ENCODE measurements at places on chromosomes 13 and 19. TPM values are rescaled to one million over a fixed set of nuclear protein-coding genes. Genes with fewer than 3 reads are reported as not detected.

Gene KLK7
- total RNA-seq, result 1.0 TPM

- no peaks in the 10 kb centered on the region for H3K27me3 ChIP-seq
- no peak overlapping the region for H3K4me3 ChIP-seq
- H3K27ac ChIP-seq, result no peak overlapping the region
- no peaks in the 10 kb centered on the region for H3K36me3 ChIP-seq
- no peaks in the 10 kb centered on the region for H3K4me1 ChIP-seq
Measured at GRCh38 chr13:96540670-96541069, 450.8 kb downstream of the HS6ST3 start.

DNA sequence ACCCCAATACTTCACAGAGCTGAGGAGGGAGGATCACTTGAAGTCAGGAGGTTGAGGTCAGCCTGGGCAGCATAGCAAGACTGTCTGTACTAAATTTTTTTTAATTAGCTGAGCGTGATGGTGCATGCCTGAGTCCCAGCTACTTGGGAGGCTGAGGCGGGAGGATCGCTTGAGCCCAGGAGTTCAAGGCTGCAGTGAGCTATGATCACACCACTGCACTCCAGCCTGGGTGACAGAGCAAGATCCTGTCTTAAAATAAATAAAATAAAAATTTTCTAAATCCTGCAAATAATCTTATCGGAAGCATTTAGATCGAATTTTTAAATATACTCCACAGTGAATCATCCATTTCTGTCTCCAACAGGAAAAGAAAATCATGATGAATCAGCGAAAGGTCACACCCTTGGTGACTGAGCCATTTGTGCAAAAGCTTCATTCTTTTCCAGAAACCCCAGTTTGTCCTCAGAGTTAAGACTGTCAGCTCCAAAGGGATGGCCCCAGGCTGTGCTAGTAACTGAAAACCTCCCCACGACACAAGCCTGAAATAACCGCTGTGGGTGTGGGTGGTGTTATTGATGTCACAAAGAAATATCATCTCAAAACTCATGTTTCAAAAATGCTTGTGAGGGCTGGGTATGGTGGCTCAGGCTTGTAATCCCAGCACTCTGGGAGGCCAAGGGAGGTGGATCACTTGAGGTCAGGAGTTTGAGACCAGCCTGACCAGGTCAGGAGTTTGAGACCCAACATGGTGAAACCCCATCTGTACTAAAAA, 167.6 kb downstream of the PTPRS start:
- H3K27ac ChIP-seq, result no peak overlapping the region
- no peaks in the 10 kb centered on the region for H3K4me1 ChIP-seq
- no peak for DNase-seq
- H3K27me3 ChIP-seq, result no peaks in the 10 kb centered on the region
- H3K36me3 ChIP-seq, result no peaks in the 10 kb centered on the region

- H3K36me3 ChIP-seq, result no peaks in the 10 kb centered on the region
- H3K27ac ChIP-seq, result no peak overlapping the region
- no peak overlapping the region for H3K4me3 ChIP-seq
- no peak for DNase-seq
- H3K4me1 ChIP-seq, result no peaks in the 10 kb centered on the region
Measured at GRCh38 chr13:112226320-112227002, 149.7 kb upstream of the SPACA7 start.

Gene ZNF441
- 19.3 TPM for total RNA-seq

Gene GRIN2D
- 0.54 TPM for total RNA-seq

- DNase-seq, result no peak
- H3K27ac ChIP-seq, result no peak overlapping the region
- H3K36me3 ChIP-seq, result no peaks in the 10 kb centered on the region
- no peaks in the 10 kb centered on the region for H3K4me1 ChIP-seq
- no peaks in the 10 kb centered on the region for H3K27me3 ChIP-seq
Measured at GRCh38 chr13:63436325-63436668, 2020.6 kb upstream of the PCDH20 start.

- peak; percentile 75 for DNase-seq
- H3K27ac ChIP-seq, result no peak overlapping the region
- peak overlapping the region; percentile 35 for H3K4me3 ChIP-seq
- no peaks in the 10 kb centered on the region for H3K4me1 ChIP-seq
Measured at GRCh38 chr19:45323671-45324081, 1.0 kb upstream of the CKM start.

Gene CC2D1A
- 36.9 TPM for total RNA-seq

- H3K4me3 ChIP-seq, result no peak overlapping the region
- DNase-seq, result no peak
- H3K27ac ChIP-seq, result no peak overlapping the region
- no peaks in the 10 kb centered on the region for H3K4me1 ChIP-seq
- no peaks in the 10 kb centered on the region for H3K36me3 ChIP-seq
Measured at GRCh38 chr13:100789968-100790367, 115.4 kb upstream of the TMTC4 start.

DNA sequence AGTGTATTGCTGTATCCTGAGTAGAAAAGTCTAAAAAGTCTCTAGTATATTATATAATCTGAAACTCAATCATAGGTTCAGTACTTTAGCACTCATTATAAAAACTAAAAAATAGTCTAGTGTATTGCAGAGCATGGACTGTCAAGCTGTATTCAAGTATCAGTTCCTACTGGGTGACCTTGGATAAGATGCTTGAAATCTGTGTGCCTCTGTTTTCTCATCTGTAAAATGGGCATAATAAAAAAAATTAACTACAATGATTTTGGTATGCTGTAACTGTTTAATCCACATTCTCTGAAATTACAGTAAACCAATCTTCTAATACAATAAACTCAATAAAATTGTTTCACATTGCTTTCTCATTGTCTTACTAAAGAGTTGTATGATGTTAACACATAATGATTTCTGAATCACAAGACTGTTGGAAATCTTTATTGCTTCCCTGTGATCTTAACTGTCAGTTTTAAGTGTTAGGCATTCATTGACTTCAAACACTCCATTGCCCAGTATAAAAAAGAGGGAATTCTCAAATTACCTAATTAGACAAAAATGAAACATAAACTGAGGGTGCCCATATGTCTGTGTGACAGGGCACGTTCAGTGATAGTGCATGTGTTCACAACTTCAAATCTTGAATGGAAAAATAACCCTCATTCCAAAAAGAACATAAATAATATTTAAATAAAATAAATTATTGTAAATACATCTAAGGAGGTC, 2.2 kb downstream of the STARD13 start:
- no peak overlapping the region for H3K27ac ChIP-seq
- no peaks in the 10 kb centered on the region for H3K36me3 ChIP-seq
- H3K4me1 ChIP-seq, result peaks cover 4% of the 10 kb centered on the region
- H3K27me3 ChIP-seq, result no peaks in the 10 kb centered on the region
- no peak for DNase-seq

GRCh38 chr19:49297403-49297802, 27.6 kb downstream of the SLC6A16 start:
- no peak overlapping the region for H3K4me3 ChIP-seq
- H3K27ac ChIP-seq, result no peak overlapping the region

DNA sequence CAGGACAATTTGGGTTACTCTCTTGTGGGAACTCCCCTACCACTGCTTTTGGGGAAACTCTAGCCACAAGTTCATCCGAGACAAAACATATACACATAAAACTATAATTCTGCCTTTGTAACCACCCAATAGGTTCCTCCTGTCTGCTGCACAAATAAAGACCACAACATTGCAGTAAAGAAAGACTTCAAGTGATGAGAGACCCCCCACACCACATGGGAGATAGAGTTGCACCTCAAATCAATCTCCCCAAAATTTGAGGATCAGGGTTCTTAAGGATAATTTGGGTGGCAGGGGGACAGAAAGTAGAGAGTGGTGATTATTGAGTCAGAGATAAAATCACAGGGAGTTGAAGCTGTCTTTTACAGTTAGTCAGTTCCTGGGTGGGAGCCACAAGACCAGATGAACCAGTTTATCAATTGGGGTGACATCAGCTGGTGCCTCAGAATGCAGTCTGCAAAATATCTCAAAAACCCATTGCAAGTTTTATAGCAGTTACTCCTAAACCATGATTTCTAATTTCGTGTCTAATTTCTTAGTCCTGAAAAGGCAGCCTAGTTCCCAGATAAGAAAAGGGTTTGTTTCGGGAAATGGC, 1348.5 kb downstream of the PCDH9 start:
- H3K4me3 ChIP-seq, result no peak overlapping the region
- H3K36me3 ChIP-seq, result no peaks in the 10 kb centered on the region
- H3K4me1 ChIP-seq, result no peaks in the 10 kb centered on the region
- H3K27ac ChIP-seq, result no peak overlapping the region

DNA sequence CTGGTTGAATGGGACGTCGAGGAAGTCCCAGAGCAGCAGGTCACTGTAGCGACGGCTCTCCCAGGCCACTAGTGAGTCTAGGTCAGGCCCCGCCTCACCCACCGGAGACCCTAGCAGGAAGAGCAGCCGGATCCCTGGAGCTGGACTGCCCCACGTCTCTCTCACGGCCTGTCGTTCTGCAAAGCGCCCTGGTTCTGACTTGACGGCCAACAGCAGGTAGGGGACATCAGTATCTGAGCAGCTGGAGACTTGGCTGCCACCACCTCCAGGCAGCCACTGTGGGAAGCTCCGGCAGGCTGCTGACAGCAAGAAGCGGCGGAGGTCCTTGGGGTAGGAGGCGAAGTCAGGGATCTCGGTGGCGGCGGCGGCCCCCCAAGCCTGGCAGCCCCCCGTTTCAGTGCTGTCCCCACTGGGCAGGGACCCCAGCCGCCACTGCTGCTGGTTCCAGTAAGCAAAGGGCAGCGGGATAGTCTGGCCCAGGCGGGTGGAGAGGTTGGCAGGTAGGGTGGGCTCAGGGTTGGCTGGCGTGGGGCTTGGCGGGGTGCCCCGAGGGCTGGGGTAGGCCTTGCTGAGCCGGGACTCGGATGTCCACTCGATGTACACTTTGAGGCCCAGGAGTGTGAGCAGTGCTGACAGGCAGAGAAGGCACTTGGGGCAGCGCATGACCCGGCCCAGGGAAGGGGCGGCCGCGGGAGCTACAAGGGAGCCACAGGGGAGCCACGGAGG, 895 bp downstream of the B3GNT8 start:
- H3K36me3 ChIP-seq, result no peaks in the 10 kb centered on the region
- H3K4me1 ChIP-seq, result no peaks in the 10 kb centered on the region
- peak overlapping the region; percentile 21 for H3K4me3 ChIP-seq
- H3K27ac ChIP-seq, result no peak overlapping the region
- no peak for DNase-seq

Gene IGFL2
- not detected for total RNA-seq

Gene KANK3
- total RNA-seq, result 26.6 TPM

- H3K27ac ChIP-seq, result no peak overlapping the region
- DNase-seq, result no peak
- H3K4me3 ChIP-seq, result no peak overlapping the region
- H3K27me3 ChIP-seq, result no peaks in the 10 kb centered on the region
Measured at GRCh38 chr19:54255105-54255775, 1.8 kb downstream of the LILRB5 start.

DNA sequence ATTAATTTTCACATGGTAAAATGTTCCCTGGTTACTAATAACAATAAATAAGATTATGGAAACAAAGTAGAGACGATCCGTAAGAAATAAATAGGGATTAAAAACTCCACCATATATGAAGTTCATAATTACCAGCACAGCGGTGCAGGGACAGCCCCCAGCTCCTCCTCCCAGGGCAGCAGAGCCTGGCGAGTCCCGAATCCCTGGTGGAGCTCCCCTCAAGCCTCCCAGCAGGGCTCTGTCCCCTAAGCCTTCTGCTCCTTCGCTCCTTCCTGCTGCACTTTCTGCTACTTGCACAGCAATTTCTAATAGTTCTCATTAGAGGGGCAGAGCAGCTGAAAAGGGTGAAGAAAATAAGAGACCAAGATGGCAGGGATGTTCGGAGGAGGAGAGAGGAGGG, 43.6 kb downstream of the RASA3 start:
- H3K4me1 ChIP-seq, result no peaks in the 10 kb centered on the region
- no peaks in the 10 kb centered on the region for H3K27me3 ChIP-seq
- no peaks in the 10 kb centered on the region for H3K36me3 ChIP-seq
- no peak for DNase-seq
- no peak overlapping the region for H3K27ac ChIP-seq

Gene B3GNT8
- 4.4 TPM for total RNA-seq

Gene TNFSF9
- 1.1 TPM for total RNA-seq

Gene ZNF568
- total RNA-seq, result 13.1 TPM

Gene TPTE2
- total RNA-seq, result 0.16 TPM

Gene FUT3
- 3.0 TPM for total RNA-seq

DNA sequence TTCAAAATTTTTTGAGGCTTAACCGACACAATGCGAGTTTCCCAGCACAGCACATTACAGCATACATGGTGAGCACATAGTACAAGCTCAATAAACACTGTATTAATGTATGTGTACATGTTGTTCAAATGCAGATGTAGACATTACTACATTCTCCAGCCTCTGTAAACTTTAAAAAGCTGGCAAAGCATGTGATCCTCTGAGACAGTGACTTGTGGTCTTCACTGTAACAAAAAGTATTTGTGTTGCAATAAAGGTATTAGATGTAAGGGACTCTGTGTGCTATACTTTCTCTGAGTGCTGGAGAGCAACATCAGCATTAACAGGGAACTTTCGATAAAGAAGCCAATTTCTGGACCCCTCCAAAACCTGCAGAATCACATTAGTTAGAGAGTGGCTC, 46.4 kb upstream of the ZNF254 start:
- H3K4me1 ChIP-seq, result peaks cover 6% of the 10 kb centered on the region
- no peaks in the 10 kb centered on the region for H3K27me3 ChIP-seq
- DNase-seq, result no peak
- H3K27ac ChIP-seq, result no peak overlapping the region
- H3K36me3 ChIP-seq, result no peaks in the 10 kb centered on the region

DNA sequence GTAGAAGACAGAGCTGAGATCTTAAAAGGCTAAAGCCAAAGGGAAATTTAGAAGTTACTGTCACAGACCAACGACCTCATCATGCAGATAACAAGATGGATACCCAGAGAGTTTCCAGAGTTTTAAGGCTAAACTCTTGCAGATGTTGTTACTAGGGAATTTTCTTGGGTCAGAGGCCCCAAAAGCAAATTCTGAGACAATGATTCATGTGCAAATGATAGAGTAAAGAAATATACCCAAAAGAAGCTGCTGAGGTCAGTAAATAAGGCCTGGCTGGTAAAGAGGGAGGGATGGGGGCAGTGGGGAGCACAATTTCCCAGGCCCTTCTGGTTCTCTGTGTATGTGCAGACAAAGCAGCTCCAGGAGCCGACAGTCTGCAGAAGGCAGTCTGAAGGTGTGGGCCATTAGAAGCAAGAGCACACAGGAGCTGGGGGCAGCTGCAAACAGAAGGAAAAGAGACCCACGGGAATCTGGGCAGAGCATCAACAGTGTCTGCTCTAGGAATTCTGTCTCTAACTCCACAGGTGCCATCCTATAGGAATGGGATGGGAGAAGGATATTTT, 330.8 kb downstream of the TBC1D4 start:
- no peaks in the 10 kb centered on the region for H3K27me3 ChIP-seq
- no peaks in the 10 kb centered on the region for H3K36me3 ChIP-seq
- no peak overlapping the region for H3K4me3 ChIP-seq
- DNase-seq, result no peak
- H3K4me1 ChIP-seq, result no peaks in the 10 kb centered on the region

- no peaks in the 10 kb centered on the region for H3K4me1 ChIP-seq
- H3K36me3 ChIP-seq, result no peaks in the 10 kb centered on the region
- H3K27ac ChIP-seq, result no peak overlapping the region
- DNase-seq, result no peak
- no peaks in the 10 kb centered on the region for H3K27me3 ChIP-seq
Measured at GRCh38 chr13:28459911-28460310, 35.0 kb downstream of the FLT1 start.

GRCh38 chr19:5993648-5994358, 15.9 kb upstream of the RANBP3 start:
- peaks cover 2% of the 10 kb centered on the region for H3K4me1 ChIP-seq
- H3K4me3 ChIP-seq, result peak overlapping the region; percentile 33
- no peaks in the 10 kb centered on the region for H3K36me3 ChIP-seq
- peak; percentile 78 for DNase-seq

Gene PNMA8B
- 1.3 TPM for total RNA-seq

All from kidney (tissue), 22 donors.